ENCODE measurements at places on chromosomes 16 and 17. TPM values are rescaled to one million over a fixed set of nuclear protein-coding genes. Genes with fewer than 3 reads are reported as not detected.

Gene EPOP
- 2.9 TPM for total RNA-seq

Gene FOXC2
- total RNA-seq = 44.0 TPM

Gene AOC2
- 1.6 TPM for total RNA-seq

Gene PDILT
- not detected for total RNA-seq

Gene HEXIM2
- 4.3 TPM for total RNA-seq

Gene TEKT3
- total RNA-seq = not detected

Gene MEIOC
- total RNA-seq = not detected

Gene CHRNB1
- total RNA-seq = 5.4 TPM

Gene PRSS8
- not detected for total RNA-seq

Gene RASL10B
- 0.78 TPM for total RNA-seq

Gene TNFRSF13B
- total RNA-seq = not detected

Gene IRX5
- not detected for total RNA-seq

Gene ADORA2B
- total RNA-seq = 9.8 TPM

Gene TBC1D3I
- total RNA-seq = 1.3 TPM

Gene ABCA8
- total RNA-seq = 0.60 TPM

Gene HSBP1
- total RNA-seq = 136 TPM

Gene KRTAP9-2
- not detected for total RNA-seq

DNA sequence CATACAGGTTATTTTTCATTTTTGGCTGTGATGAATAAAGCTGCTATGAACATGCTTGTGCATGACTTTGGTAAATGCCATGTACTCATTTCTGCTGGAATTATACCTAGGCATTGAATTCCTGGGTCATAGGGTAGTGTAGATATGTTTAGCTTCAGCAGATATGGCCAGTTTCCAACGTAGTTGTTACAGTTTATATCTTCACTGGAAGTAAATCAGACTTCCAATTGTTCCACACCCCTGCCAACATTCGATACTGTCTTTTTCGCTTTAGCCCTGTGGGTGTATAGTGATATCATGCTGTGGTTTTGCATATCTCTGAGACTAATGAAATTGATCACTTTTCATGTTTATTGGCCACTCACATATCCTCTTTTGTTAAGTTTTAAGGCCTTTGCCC lies 50.4 kb downstream of the ARHGAP27 start:
- DNase-seq = no peak

DNA sequence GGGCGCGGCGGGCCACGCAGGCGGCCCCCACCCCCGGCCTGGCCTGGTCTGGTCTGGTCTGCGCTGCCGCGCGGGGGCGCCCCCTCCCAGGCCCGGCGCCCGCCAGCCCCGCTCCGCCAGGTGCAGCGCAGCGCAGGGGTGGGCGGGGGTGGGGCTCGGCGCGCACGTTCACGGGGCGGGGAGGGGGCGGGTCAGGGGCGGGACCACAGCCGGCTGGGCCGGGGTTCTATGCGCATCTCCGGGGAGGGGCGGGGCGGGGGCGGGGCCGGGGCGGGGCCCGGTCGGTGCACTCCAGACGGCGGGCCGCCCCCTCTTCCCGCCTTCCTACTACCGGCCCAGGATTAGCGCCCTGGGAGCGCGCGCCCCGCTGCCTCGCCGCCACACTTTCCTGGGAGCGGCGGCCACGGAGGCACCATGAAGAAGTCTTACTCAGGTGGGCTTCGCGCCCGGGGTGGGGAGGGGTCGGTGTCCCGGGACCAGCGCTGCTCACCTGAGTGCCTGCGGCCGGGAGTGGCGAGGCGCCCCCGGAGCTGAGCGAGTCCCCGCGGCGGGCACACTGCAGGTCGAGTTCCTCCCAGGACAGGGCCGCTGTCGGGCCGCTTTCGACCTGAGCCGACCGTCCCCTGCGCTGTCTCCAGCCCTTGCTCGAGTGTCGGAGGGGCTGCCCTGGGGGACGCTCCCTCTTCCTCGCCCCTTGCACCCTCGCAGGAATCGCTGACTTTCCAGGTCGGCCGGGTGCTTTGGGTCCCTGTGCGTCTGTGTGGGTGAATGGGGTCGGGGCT lies 140.5 kb downstream of the SEC14L1 start:
- no peak for DNase-seq

GRCh38 chr17:64083563-64084085 lies 46.3 kb downstream of the ERN1 start:
- no peak for DNase-seq

GRCh38 chr17:37729905-37730304 lies 15.0 kb downstream of the HNF1B start:
- DNase-seq = no peak

- DNase-seq = no peak
Observed at GRCh38 chr16:25481636-25482035, 210.1 kb upstream of the HS3ST4 start.

GRCh38 chr16:11133344-11133943 lies 122.6 kb downstream of the SOCS1 start:
- peak; percentile 83 for DNase-seq

GRCh38 chr17:78341559-78342448 lies 18.1 kb downstream of the SOCS3 start:
- peak; percentile 43 for DNase-seq

DNA sequence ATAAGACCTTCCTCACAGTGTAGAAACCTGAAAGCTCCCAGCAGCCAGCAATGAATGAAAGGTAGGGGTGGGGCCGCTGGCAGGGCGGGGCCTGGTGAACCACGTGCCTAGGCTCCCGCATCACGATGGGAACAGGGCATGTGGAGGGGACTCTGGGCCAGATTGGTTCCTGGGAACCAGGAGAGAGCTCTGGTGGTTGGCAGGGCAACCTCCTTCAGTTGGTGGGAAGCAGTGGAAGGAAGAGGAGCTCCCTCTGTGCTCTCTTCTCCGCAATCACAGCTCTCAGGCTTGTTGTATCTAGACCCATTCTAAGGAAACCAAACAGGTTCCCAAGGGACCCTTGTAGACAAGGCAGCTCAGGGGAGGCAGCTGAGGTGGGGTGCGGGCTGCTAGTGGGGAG lies 10.5 kb downstream of the GGA2 start:
- DNase-seq = no peak

GRCh38 chr17:77546772-77547241 lies 406.0 kb downstream of the SEC14L1 start:
- no peak for DNase-seq

DNA sequence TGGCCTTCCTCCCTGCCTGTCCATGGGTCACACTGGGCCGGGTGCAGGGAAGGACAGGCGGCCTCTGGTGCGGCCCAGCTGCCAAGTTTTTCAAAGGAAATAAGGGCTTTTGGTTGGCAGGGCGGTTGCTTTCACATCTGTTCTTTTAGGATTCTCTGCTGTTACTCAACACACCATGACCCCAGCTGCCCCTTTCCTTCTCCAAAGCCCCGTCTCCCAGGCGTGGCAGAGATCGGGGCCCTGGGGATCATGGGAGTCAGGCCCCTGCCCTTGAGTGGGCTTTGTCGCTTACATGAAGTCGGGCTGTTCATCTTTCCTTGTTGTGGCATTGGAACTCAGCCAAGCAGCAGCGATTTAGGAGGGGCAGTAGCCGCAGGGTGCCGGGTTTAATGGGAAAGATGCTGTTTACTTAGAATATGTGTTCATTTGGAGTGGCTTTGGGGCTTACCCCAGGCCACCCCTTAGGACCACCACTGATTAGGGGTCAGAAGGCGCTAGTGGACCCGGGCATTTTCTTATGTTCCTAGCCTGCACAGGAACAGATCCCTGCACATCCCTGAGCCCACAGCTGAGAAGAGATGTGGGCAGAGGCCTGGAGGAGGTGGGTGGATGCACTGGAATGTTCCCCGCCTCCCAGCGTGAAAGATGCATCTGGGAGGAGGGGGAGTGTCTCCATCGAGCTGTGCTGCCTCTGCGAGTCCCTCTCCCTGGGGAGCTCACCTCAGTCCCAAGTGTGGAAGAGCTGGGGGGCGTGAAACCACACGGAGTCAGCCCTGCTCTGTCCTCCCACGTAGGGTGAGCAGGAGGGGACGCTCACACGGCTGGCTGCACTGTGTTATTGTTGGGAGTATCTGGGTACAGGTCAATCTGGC lies 6.8 kb upstream of the ADCY7 start:
- no peak for DNase-seq

GRCh38 chr16:10078541-10078949 lies 103.7 kb downstream of the GRIN2A start:
- DNase-seq = no peak

- no peak for DNase-seq
Observed at GRCh38 chr17:78870621-78871020, 30.0 kb upstream of the USP36 start.

DNA sequence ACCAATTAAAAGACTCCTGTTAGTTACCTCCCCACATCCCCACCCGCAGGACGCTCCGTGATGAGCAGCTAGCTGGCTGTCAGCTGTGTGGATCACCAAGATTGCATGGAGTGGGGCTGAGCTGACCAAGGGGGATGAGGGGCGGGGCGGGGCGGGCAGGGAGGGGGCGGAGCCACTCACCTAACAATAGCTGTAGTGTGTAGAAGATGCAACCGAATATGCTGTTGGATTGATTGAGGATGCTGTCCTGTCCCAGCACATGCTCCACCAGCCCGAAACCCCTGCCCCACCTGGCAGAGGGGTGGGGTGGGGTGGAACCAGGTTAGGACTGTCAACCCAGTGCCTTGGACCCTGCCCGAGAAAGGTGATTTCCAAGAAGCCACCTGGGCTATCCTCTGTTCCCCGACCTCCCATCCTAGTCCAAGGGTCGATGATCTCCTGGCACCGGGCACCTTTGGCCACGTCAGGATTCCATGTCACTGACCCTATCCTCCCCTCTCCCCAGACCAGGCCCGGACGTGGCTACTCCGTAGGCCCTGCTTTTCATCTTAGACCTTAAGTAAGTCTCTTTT lies 1.4 kb downstream of the VKORC1 start:
- DNase-seq = no peak

- no peak for DNase-seq
Observed at GRCh38 chr17:78355045-78355641, 4.7 kb downstream of the SOCS3 start.

GRCh38 chr17:17067257-17067656 lies 25.0 kb downstream of the MPRIP start:
- DNase-seq = no peak

GRCh38 chr17:46836500-46836899 lies 14.9 kb upstream of the WNT9B start:
- DNase-seq = no peak

DNA sequence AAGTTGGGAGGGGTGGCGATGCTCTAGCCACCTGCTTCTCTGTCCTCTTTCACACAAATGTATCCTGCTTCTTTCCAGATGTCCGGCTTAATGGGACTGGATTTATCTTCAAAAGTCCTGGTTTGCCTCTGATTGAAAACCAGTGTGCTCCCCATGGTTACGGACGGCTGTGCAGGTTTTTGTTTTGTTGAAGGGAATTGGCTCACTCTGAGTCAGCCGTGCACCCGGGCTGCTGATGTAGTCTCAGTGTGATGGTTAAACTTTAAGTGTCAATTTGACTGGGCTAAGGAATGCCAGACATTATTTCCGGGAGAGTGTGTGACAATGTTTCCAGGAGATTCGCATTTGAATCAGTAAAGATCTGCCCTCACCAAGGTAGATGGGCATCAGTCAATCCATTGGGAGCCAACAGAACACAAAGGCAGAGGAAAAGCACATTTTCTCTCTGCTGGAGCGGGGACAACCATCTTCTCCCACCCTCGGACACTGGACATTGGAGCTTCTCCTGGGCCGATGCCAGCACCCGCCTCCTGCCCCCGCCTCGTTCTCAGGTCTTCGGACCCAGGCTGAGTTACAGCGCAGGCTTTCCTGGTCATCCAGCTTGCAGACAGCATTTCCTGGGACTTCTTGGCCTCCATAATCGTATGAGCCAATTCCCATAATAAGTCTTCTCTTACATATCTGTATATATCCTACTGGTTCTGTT lies 126.9 kb upstream of the TNRC6C start:
- DNase-seq = peak; percentile 28

GRCh38 chr16:12184419-12184917 lies 207.9 kb downstream of the SNX29 start:
- DNase-seq = no peak

- DNase-seq = peak; percentile 31
Observed at GRCh38 chr17:8210761-8211458, 535 bp upstream of the AURKB start.

- DNase-seq = no peak
Observed at GRCh38 chr16:30895627-30896260, 670 bp upstream of the CTF1 start.

DNA sequence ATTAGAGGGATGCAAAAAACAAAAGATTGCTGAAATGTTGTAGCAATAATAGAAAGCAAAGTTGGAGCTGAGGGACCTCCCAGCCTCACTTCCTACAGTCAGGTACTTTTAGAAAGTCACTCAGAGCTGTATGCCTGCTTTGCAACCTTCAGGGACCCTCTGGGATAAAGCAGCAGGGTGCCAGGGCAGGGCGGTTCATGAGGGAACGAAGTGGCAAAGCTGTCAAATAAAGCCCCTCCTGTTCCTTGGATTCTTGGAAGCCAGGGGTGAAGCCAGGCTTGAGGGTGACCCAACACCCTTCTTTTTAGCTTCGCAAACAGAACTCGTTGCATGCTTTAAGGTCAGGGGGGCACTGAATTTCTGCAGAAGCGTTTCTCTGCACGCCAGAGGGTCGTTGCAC lies 767 bp downstream of the ATP2C2 start:
- DNase-seq = no peak

DNA sequence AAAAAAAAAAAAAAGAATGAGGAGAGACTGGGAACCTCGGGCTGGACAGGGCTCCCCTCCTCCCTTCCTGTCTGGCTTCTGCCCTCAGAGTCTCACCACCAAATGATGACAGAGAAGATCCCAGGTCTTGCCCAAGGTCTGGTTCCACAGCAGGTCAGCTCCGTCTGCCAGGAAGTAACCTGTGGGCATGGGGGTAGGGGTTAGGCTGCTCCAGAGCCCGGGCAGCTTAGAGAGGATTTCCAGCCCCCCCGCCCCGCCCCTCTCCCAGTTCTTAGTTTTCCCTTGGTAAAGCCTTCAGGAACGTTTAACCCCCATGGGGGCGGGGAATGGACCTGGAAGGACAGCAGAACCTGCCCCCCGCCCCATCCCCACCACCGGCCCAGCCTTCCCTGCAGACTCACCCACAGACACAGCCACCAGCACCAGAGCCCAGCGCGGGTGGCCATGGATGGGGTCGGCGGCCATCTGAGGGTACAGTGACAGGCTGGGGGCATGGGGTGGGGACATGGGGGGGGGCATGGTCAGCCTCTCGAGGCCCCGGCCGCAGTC lies 700 bp downstream of the TLCD2 start:
- no peak for DNase-seq

DNA sequence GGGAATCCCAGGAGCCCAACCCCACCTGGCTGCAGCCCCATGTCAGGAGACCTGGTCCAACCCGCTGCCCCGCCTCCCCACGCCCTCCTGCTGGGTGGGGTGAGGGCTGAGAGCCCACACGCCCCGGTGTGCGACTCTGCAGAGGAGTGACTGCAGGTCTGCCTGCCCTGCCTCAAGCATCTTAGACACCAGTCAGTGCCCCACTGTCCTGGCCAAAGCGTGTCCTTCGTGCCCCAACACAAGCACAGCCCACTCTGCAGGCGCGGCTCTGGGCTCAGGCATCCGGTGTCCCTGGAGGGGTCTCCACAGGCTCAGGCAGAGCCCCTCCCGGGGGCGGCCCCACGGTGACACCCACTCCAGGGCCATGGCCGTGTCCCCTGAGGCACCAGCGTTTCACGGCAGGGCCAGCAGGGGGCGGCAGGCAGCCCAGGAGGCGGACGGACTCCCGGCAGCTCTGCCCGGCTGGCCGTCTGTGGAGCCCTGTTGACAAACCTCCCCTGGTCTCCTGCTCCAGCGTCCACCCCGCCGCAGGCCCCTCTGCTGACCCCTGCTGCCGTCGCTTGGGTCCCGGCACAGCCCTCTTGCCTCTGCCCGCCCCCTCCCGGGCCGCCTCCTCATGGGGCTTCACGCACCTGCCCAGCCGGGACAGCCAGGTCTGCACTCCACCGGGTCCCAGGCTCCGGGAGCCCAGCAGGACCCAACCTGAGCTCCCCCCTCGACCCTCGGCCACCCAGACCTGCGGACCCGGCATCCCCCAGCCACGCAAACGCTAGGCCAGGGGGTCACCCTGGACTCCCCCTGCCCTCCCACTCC lies 8.6 kb upstream of the UBE2I start:
- peak; percentile 48 for DNase-seq

Data from endothelial cell of umbilical vein (primary cell).